ENCODE measurements at places on chromosomes 16 and 17. TPM values are rescaled to one million over a fixed set of nuclear protein-coding genes. Genes with fewer than 3 reads are reported as not detected.

Gene PTGES3L
- total RNA-seq, result 6.8 TPM

Gene TMEM114
- total RNA-seq, result not detected

Gene KRT39
- not detected for total RNA-seq

Gene SLC5A11
- total RNA-seq, result not detected

Gene RNF222
- not detected for total RNA-seq

Gene SOX8
- total RNA-seq, result 12.4 TPM
